ENCODE measurements at places on chromosomes 16 and 17. TPM values are rescaled to one million over a fixed set of nuclear protein-coding genes. Genes with fewer than 3 reads are reported as not detected.

The RHBDF2 gene
- total RNA-seq, result 76.6 TPM

The OTOA gene
- not detected for total RNA-seq

The ADORA2B gene
- 15.3 TPM for total RNA-seq

The RBFOX1 gene
- total RNA-seq, result not detected

The NPIPA7 gene
- total RNA-seq, result 12.8 TPM

The RTN4RL1 gene
- 3.4 TPM for total RNA-seq

The KRT33B gene
- 0.28 TPM for total RNA-seq

The MYH2 gene
- total RNA-seq, result not detected

The ZDHHC1 gene
- total RNA-seq, result 5.3 TPM

The AMDHD2 gene
- total RNA-seq, result 14.6 TPM

The ZFP3 gene
- total RNA-seq, result 0.89 TPM

Measured in A549 treated with DMSO at 1 μM for 4 hours (cell line).